Stimulated activated CD4-positive, alpha-beta T cell treated with anti-CD3 and anti-CD28 coated beads, TNF-alpha, amount 100 ng/mL, for 1 hour (primary cell): ENCODE measurements at places on chromosomes 5 and 9.

GRCh38 chr9:136086213-136086881, 8.7 kb downstream of the NACC2 start:
- DNase-seq: no peak

DNA sequence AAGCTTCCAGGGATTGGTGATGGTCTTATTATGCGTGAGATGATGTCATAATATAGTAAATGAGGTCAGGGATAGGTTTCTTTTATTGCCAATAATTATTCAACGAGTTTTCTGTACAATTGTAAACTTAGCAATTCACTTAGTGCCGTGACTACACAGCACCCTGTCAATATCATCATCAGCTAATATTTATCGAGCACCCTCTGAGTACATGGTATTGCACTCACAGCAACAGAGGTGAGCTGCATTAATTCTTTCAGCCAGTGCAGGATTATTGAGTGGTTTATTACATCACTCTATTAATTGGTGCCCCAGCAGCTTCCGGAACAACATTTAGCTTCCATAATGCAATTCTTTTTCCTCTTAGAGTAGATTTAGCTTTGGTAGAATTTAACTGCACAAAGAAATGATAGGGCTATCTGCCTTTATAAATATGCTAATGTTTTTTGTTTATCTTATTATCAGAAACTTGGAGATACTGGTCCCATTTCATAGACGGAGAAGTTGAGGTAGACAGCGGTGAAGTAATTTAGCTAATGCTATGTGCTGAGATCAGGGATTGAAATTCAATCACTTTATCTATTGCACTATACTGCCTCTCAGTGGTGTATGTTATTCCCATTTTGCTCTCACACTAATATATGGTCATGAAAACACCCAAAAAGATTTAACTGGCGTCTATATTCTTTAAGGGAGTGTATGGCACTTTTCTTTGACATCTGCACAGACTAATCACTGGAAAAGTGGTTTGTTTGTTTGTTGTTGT, 726.1 kb upstream of the WWC1 start:
- DNase-seq: no peak

GRCh38 chr9:125968714-125969374, 221.7 kb downstream of the PBX3 start:
- DNase-seq: no peak

- DNase-seq: no peak
Observed at GRCh38 chr9:2889023-2889422, 45.1 kb upstream of the PUM3 start.

GRCh38 chr5:135433681-135434426, 13.3 kb downstream of the DCANP1 start:
- DNase-seq: no peak

DNA sequence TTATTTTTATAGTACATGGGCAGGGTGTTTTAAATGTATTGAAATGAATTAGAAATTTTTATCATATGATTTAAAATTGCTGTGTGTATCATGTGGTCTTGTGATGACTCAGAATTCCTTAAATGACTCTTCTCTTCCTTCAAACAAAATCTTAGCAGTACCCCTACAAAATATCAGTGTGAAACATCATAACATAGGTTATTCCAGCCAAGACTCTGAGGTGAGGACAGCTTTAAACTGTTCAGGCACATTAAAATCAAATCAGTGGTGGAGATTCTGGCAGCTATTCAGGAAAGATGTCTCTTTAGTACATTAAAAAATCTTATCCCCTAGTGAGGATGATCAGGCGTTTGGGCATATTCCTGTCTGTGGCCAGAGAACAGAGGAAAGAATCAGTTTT, 174.0 kb downstream of the MAN2A1 start:
- no peak for DNase-seq

DNA sequence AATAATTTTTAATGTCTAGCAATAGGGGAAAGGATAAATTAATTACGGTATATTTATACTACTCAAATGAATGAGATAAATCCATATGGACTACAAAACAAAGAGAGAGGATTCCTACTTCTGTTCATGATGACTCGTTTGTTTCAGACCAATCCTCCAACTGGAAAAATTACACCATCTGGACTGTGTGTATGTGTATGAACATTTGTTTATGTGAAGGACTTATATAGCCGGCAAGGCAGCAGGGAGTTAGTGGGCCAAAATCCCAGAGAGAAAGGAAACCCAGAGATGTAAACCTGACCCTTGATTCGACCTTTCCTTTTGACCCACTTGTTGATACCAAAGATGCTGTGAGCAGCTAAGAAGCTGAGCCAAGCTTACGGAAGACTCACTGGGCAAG, 20.1 kb downstream of the PDE6A start:
- no peak for DNase-seq

DNA sequence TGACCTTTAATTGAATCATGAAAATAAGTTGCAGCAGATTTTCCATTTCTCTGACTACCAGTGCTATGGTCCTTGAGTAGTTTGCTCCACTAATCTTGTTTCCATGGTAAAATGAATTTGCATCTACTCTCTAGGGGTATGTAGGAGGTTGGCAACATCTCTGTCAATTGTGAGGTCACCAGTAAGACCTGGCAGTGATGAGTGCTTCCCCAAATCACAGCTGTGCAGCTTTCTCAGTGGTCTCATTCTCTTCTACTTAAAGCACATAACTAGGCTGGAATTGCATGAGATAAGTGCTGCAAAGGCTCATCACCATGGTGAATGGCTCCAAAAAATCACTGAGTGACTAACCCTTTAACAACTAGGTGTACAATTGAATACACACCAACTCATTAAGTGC, 36.3 kb downstream of the ADAMTS19 start:
- DNase-seq: no peak

GRCh38 chr5:173303878-173304590, 24.2 kb downstream of the STC2 start:
- DNase-seq: no peak

GRCh38 chr5:34621277-34622097, 34.6 kb upstream of the RAI14 start:
- DNase-seq: no peak

- no peak for DNase-seq
Observed at GRCh38 chr5:143349177-143349576, 54.3 kb downstream of the NR3C1 start.

- peak; percentile 77 for DNase-seq
Observed at GRCh38 chr9:127937388-127938297, at the start of gene DPM2. TSS of gene DPM2 (minus strand) at chr9:127937854. CDS start at chr9:127937820, 34 bp downstream.

DNA sequence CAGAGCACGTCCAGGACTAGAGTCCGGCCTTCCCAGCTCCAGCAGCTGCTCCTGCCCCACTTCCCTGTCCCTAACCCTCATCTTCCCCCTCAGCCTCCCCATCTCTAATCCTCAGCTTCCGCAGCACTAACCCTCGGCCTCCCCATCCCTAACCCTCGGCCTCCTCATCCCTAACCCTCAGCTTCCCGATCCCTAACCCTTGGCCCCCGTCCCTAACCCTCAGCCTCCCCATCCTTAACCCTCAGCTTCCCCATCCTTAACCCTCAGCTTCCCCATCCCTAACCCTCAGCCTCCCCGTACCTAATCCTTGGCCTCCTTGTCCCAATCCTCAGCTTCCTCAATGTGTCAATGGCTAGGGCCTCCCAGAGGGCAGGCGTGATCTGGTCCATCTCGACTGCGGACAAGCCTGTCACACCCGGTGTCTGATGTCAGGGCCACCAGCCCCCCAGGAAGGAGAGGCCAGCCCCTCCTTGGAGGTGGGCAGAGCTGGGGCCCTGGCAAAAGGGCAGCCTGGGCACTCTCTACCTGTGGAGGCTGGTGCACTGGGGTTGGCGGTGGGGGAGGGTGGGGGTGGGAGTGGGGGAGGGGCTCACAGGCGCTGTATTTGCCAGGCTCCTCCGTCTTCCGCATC, 1.4 kb downstream of the OBP2B start:
- DNase-seq: no peak

DNA sequence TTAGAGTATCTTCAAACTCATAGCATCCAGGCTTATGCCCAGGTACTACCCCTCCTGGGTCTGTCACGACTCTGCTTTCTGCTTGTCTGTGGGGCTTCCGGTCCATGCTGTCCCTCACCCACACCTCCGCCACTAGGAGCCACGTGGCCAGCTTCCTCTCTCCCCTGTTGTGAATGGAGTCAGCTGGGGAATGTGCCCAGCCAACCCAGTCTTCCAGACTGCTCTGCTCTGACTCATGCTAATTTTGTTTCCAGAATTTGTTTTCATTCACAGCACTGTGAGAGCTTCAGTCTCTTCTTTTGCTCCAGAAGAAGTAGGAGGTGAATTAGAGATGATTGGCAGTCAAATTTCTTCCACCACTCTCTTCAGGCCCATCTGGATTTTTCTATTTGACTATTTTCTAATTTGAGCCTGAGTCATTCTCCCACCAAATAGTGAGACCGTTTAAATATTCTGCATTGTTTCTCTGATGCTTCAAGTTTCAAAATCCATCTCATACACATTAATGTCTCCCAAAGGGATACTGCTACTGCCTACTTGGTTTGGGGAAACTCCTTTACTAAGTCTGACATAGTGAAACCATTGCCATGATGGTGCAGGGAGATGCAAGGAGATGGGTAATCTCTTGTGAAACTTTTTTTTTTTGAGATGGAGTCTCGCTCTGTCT, 424.1 kb upstream of the KIF2A start:
- no peak for DNase-seq

GRCh38 chr9:23581931-23582330, 244.1 kb downstream of the ELAVL2 start:
- DNase-seq: no peak

DNA sequence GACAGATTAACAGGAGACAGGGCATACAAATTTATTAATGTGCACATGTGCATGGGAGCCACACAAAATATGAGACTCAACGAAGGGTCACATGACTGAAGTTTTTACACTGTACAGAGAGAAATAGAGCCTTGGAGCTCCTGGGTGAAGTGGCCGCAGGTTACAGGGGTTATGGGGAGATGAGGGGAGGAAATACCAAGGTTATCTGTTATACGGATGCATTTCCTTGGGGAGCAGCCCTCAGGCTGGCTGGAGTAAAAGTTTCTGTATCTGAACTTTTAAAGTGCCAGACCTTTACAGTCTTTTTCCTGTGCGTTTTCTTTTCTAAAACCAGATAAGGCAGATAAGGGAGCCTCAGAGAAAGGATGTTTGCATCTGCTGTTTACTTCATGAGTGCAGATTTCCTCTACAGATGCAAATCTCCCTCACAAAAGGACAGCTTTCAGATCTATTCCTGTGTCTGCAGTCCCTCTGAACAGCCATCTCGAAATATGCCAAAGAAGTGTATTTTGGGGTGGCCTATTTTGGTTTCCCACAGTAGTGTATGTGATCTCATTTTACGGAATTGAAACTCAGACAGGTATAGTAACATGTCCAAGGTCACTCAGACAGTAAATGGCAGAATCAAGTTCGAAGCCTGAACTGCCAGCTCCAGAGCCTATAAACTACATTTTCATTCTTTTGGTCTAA, 139.3 kb upstream of the FBXL17 start:
- DNase-seq: no peak

DNA sequence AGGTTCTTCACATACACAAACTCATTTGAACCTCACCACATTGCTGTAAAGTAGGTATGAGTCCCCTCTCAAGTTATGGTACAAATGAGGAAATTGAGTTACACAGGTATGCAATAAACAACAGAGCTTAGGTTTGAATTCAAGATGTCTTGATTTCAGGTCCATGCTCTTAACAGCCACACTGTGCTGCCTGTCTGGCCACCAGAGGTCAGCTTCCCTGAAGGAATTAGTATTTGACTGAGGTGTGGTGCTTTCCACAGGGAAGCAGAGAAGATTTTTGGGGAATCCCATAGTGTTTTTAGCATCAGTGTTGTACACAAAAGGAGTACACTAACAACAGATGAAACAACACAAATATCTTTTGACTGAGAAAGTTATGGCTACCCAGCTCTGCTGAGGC, 94.4 kb upstream of the ITGA1 start:
- no peak for DNase-seq

DNA sequence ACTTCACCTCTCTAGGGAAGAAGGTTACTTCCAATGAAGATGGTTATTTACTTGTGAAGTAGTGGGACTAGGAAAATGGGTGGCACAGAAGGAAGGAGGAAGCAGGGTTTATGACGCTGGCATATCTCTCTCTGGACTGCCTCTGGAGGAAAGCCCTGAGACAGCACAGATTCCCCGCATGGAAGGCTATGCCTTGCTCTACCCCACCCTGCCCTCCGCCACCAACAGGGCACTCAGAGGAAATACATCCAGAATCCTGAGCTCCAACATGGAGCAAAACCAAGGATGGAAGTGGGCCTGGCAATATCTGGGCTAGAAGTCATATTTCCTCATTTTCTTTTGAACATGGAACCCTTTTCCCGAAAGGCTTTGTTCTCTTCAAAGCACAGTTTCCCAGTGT, 346.9 kb downstream of the ZSWIM6 start:
- DNase-seq: no peak
